ENCODE measurements at places on chromosomes 16 and 17.

DNA sequence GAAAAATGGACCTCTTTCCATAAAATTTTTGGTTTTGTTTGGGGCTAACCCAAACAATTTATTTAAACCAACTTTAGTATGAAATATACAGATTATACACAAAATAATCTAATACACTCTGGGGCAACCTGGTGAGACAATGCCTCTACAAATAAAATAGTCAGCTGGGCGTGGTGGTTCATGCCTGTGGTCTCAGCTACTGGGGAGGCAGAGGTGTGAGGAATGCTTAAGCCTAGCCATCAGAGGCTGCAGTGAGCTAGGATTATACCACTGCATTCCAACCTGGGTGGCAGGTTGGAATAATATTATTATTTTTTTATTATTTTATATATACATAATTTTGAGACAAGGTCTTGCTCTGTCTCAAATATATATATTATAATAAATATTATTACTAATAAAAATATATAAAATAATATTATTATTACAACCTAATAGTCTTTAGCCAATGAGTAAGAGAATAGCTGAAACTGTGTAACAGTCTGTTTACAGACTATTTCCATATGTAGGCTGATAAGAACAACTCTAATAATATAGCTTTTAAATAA is 50.5 kb downstream of the GLG1 start:
- DNase-seq: no peak

- DNase-seq: peak; percentile 73
These were observed 67.9 kb downstream of the RAI1 start for GRCh38 chr17:17749025-17749772.

DNA sequence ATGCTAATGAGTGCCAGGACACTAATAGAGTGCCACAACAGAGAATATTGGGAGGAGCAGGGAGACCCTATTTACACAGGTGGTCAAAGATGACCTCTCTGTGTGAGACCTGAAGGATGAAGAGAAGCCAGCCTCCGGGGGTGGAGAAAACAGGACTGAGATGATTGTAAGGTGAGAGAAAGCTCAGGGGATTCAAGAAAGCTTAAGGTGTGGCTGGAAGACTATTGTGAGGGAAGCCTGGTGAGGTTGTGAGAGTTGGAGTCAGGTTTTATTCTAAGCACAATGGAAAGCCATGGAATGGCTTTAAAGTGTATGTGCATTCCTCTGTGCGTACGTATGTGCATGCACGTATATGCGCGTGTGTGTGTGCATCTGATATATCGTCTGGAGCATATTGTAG is 10.4 kb upstream of the MARCHF10 start:
- DNase-seq: no peak

GRCh38 chr16:19709381-19710136 is 8.5 kb downstream of the KNOP1 start:
- no peak for DNase-seq

DNA sequence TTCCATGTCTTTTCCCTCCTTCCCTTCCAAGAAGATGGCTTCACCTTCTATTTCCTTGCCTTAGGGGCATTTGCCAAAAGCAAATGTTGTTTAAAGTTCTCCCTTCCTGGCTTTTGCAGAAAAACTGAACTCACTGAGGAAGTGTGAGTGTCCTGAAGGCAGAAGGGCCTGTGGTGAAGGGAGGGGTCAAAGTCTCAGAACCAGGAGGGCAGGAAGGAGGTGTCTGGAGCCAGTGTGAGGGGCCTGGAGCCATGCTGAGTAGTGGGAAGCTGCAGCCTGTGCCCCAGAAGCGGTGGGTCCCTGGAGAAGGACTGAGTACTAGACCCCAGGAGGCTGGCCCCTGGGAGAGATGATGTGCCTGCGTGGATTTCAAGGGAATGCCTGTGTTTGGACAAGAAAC is 23.8 kb upstream of the SUPT4H1 start:
- no peak for DNase-seq

DNA sequence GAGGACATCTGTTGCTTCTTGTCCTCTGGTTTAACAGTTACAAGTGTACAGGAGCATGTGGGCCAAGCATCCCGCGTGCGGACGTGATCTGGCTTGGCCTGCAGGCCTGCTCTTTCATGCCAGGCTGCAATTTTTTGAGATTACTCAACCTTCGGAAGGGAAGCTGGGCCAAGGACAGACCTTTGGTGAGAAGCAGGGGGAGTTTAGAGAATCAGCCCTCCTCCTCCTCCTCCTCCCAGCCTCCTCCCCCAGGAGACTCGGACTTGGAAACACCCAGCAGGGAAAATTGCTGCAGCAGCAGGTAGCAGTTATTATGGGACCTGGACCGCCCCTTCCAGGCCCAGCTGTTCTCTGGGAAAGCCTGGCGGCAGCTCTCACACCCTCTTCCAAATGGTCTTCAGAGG is 5.1 kb upstream of the KLHL36 start:
- no peak for DNase-seq

GRCh38 chr17:62628831-62629555 is 1.5 kb downstream of the MRC2 start:
- no peak for DNase-seq

DNA sequence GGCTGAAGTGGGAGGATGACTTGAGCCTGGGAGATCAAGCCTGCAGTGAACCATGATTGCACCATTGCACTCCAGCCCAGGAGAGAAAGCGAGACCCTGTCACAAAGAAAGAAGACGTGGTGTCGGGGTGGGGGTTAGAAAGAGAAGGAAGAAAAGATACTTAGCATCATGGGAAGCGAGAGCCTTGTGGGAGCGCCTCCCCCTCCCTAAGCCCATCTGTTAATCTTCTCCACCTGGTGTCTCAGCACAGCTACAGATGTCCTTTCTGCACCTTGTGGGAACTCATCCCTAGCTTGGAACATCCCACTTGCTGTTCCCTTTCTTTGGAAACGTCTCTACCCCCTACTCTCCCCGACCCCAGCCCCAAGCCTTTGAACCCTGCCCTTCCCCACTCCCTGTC is 6.0 kb downstream of the ZNF688 start:
- DNase-seq: no peak

GRCh38 chr17:50956409-50956749 is 90.2 kb upstream of the TOB1 start:
- DNase-seq: no peak

- DNase-seq: no peak
These were observed 1.4 kb upstream of the PRPF8 start for GRCh38 chr17:1686086-1686485.

GRCh38 chr17:76083536-76084182 is 4.7 kb downstream of the ZACN start:
- no peak for DNase-seq

GRCh38 chr16:76345163-76345661 is 68.0 kb downstream of the CNTNAP4 start:
- no peak for DNase-seq

DNA sequence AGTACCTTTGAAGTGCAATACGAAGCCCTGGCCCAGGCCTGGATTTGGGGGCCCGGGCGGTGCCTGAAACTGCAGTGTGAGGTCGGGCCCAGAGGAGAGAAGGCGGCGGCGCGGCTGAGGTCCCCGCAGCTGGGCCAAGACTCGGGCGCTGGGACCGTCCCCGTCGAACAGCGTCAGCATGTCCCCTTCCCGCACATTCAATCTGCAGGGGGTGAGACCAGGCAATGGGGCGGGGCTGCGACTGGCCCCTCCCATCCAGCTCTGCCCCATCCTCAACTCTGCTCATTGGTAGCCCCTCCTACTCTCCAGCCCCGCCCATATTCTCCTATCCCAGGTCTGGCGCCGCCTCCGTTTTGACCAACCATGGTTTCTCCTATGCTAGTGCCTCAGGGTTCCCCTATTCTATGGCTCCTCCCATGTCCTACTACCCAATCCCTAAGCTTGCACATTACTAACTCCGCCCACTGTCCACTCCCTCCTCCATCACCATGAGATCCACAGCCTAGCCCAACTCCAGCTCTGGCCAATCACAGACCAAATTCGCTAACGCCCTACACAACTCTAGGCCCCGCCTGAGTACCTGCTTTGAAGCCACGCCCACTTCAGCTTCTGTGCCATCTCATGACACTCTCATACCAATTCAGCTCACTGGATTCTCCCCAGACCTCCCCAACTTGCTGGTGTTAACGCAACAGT is 14.4 kb upstream of the CDIPT start:
- DNase-seq: peak; percentile 69

DNA sequence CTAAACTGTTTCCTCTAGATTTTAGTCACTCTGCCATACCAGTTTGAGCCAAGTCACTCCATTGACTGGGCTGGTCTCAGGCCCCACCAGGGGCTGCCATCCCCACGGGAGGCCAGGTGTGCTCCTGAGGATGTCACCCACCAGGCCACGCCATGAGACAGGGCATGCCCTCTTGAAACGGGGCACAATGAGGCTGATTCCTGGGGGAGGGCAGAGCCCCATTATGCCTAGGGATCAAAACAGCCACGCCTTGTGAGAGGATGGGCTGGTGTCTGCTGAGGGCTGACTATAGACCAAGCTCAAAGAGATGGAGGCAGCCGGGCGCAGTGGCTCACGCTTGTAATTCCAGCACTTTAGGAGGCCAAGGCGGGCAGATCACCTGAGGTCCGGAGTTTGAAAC is 21.5 kb downstream of the GINS2 start:
- no peak for DNase-seq

- DNase-seq: peak; percentile 88
These were observed at the start of gene PGS1 for GRCh38 chr17:78378225-78379130. Gene PGS1, plus strand, starts transcription at chr17:78378649. Its CDS starts 17 bp downstream, at chr17:78378666.

- DNase-seq: no peak
These were observed 29.6 kb downstream of the NGFR start for GRCh38 chr17:49524473-49525359.

DNA sequence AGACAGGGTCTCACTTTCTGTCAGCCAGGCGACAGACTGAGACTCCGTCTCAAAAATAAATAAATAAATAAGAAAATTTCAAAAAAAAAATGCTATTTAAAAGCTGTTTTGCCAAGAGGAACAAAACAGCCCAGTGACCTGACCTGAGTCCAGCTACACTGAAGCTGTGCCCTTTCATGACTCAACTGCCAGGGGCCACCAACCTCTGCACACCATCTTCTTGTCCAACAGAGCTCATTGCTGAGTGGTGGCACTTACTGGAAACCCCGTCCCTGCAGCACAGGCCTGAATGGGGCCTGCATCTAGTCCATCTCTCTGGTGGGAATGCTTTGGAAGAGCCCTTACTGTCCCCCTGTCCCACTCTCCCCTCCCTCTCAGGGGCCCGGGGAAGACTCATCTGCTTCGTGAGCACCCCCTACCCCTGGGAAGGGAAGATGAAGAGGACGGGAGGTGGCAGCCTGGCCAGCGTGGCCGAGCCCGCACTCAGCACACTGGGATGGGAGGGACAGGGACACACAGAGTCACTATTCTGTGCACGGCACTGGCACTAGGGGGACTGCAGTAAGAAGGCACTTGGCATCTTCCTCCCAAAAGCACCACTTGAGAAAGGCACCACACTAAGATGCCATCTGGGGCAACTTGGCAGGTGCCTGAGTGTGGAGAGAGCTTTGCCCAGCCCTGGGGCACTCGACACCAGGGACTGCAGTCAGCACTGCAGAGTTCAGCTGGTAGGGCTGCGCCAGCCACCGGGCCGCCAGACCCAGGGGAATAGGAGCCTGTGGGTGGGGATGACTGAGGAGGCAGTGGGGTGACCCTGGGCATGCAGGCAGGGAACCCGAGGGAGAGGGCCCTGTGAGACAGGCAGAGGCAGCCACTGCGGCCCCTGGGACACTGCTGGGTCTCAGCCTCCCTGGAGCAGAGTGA is 13.5 kb downstream of the FBXO31 start:
- DNase-seq: no peak

- no peak for DNase-seq
These were observed 169.8 kb downstream of the LAT start for GRCh38 chr16:29154676-29155121.

- DNase-seq: no peak
These were observed 1225.1 kb downstream of the CDH8 start for GRCh38 chr16:60811051-60811608.

- DNase-seq: no peak
These were observed 114.7 kb downstream of the IRX5 start for GRCh38 chr16:55045329-55045728.

DNA sequence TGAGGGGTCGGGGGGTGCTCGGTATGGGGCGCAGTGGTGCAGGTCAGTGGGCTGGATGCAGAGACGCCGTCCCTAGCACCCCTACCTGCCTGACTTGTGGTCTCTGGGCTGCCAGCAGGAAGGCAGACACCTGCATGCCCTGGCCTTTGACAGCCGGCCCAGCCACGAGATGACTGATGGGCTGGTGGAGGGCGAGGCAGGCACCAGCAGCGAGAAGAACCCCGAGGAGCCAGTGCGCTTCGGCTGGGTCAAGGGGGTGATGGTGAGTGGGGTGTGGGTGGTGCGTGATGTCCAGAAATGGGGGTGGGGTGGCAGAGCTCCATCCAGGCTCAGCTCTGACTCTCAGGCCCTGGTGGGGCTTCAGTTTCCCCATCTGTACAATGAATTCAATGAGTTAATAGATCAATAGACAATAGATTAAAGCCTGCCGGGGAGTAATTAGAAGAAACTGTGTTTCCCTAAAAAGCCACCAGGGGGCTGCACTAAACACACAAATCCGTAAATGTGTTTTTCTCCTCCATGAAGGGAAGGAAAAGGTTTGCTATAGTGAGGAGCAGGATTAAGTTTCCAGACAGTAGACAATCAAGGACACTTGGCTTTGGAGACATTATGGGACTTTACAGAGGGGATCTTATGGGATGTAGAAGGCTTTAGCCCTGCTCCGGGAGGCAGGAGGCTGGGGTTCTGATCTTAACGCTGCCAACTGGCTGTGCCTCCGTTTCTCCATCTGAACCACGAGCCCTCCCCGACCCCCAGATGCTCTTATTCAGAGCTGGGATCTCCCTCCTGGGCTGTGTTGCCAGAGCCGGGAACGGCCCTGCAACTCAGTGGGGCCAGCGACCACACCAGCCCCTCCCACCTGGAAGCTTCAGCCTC is 2.2 kb downstream of the SLC12A3 start:
- peak; percentile 81 for DNase-seq

- DNase-seq: no peak
These were observed 604.5 kb downstream of the WWOX start for GRCh38 chr16:78703936-78704335.

GRCh38 chr17:75959051-75959838 is 18.4 kb upstream of the FBF1 start:
- no peak for DNase-seq

DNA sequence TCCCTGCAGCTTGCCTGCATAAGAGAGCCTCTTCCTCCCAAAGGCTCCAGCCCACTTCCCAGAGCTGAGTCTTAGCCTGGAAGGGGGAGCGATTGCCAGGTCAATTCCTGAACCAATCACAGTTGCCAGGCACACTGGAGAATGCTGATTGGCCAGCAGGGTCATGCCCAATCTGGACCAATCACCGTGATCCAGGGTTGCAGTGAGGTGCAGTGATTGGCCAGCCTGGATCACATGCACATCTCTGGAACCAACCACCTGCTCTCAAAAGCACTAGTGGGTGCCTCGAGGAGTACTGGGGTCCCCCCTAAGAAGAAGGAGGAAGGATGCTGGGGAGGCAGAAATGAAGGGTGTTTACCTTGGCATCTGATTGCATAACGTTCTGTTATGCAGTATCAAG is 18.4 kb downstream of the NAGPA start:
- no peak for DNase-seq
